ENCODE measurements at places on chromosomes 6 and 20.
A peak's percentile ranks its signal among the peaks of the same experiment; 100 is the strongest.

- DNase-seq = no peak
Observed at GRCh38 chr6:4381381-4381780, 246.0 kb upstream of the ECI2 start.

DNA sequence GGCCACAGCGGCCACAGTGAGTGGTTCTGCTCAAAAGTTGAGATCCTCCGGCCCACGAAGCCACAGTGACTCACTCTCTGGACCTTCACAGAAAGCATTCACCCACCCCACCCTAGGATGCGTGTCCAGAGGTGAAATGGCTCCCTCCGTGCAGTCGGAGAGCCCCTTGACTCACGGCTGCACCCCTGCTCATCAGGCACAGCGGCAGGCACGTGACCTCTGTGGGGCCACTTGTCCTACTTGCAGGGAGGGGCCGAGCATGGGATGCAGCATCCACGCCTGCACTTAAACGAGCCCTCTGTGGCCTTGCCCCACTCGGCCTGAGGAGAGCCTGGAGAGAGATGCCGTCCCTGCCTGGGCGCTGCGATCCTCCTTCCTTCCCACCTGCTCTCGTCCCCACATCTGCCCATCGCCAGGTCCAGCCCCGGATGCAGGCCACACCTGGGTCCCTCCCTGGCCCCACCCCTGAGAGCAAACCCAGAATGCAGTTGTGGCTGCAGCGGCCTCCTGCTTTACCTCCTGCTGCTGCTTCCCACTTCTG is 28.7 kb downstream of the NTSR1 start:
- DNase-seq = no peak

GRCh38 chr6:14464055-14464454 is 346.5 kb downstream of the CD83 start:
- peak; percentile 78 for DNase-seq

- DNase-seq = no peak
Observed at GRCh38 chr6:134680021-134680420, 269.9 kb downstream of the ALDH8A1 start.

DNA sequence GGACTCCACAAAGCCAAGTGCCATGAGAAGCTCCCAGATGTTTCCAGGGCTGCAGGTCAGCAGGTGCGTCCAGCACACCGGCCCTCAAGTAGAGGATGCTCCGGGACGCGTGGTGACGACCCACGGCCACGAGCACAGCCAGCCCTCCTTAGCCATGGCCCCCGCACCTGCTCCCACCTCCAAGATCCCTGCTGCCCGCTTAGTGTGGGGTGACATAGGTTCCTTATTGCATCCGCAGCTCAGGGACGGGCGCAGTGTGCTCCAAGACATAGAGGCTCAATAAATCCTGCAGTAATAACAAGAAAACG is 138.1 kb upstream of the RPS6KA2 start:
- no peak for DNase-seq

DNA sequence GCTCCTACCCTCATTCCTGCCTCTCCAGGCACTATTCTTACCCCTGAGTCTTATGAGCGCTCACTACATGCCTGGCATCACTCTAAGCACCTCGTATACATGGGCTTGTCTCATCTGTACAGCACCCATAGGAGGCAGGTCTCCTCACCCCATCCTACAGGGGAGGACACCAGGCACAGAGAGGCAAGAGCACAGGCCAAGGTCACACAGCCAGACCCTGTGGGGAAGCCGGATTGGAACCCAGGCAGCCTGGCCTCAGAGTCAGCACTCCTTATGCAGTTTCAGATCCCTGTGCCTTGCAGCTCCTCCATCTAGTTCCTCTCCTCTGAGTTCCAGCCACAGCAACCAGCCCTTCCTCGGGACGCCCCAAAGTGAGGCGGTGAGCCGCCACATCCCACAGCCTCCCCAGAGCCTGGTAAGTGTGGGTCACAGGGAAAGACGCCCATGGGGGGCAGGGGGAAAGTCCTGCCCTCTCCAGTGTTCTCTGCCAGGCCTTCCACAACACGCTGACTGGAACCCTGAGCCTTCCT is 103.3 kb downstream of the NFATC2 start:
- DNase-seq = no peak

DNA sequence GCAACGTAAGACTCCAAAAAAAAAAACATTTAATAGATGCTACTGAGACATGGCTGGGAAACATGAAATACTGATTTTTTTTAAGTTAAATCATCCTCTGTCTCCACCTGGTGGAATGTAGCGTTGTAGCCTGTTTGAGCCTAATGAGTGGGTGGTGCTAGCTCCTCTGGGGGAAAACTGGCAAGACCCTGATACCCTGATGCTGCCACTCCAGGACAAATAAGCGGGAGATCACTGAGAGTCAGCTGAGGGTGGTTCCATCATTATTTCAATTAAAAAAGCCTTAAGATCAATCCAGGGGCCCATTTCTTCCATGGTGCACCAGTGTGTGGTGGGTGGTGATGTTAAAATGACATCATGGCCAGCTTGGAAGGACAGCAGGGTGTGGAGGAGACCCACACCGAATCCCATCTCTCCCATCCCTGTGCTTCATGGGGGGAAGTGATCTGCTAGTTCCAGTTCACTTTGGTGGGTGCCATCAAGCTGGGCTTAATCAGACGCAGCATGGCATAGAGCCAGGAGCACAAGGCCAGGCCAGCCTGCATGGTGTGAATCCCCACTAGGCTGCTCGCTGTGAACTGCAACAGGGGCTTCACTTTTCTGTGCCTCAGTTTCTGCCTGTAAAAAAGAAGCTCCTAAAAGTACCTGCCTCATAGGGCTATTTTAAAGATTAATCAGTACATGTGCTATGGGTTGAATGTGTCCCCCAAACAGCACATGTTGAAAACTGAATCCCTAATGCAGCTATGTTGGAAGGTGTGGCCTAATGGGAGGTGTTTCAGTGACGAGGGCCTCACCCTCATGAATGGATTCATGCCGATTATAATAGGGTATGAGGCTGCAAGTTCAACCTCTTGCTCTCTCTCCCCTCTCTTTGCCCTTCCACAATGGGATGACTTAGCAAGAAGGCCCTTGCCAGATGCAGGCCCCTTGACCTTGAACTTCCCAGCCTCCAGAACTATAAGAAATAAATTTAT is 13.0 kb upstream of the MRPS10 start:
- DNase-seq = peak; percentile 15

GRCh38 chr20:60101891-60102281 is 143.7 kb downstream of the CDH26 start:
- no peak for DNase-seq

- no peak for DNase-seq
Observed at GRCh38 chr20:38715646-38716045, 8.6 kb upstream of the SLC32A1 start.

All from common myeloid progenitor, CD34-positive (primary cell).